K562 (cell line): ENCODE measurements at places on chromosomes 6 and 20. TPM values are rescaled to one million over a fixed set of nuclear protein-coding genes. Genes with fewer than 3 reads are reported as not detected.

The SMLR1 gene
- total RNA-seq, result 0.07 TPM in 1 of 2 replicates, not detected in the other

GRCh38 chr6:44704240-44705150 is 317.0 kb downstream of the CDC5L start:
- no peak overlapping the region for H3K27ac ChIP-seq
- no peak for DNase-seq
- no peaks in the 10 kb centered on the region for H3K36me3 ChIP-seq
- H3K27me3 ChIP-seq, result peaks cover 29% of the 10 kb centered on the region
- no peak overlapping the region for H3K4me3 ChIP-seq
- no peaks in the 10 kb centered on the region for H3K4me1 ChIP-seq

DNA sequence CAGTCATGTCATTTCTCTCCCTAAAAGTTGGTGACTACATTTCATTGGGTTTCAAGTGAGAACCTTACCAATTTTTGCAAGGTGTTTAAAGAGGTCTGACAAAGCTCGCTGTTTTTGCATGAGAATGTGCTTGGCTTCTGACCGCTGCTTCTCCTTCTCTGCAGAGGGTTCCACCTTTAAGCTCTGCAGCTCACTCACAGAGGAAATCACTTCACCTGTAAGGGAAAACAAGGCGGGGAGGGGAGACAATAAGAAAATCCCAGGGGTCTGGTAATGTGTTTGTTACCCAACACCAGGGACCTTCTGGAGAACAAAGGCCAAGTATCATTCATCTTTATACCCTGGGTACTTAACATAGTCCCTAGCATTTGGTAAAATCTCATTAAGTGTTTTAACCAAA is 40.0 kb upstream of the LYRM2 start:
- H3K27me3 ChIP-seq, result no peaks in the 10 kb centered on the region
- no peaks in the 10 kb centered on the region for H3K4me1 ChIP-seq
- H3K36me3 ChIP-seq, result peaks cover 95% of the 10 kb centered on the region
- H3K4me3 ChIP-seq, result no peak overlapping the region

DNA sequence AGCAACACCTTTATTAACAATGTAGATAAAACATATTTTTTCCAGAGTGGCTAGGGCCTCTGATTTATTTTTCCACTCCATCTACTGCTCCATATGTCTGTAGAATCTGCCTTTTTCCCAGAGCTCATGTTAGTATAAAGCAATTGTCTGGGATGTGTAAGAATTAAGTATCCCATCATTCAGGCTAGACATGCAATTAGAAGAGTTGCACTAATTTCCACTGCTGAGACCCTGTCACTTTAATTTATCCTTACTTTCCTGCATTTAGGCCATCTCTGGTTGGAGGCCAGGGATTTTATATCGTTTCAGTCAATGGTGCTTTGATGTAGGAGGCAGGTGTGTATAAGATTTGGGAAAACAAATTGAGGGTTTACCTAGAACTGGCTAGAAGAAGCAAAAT is 286.1 kb upstream of the POU3F2 start:
- no peak for DNase-seq
- H3K4me1 ChIP-seq, result no peaks in the 10 kb centered on the region
- no peak overlapping the region for H3K4me3 ChIP-seq
